ENCODE measurements at places on chromosomes 5 and 9.

- DNase-seq: no peak
These were observed 1623.4 kb downstream of the EFNA5 start for GRCh38 chr5:106047341-106047740.

DNA sequence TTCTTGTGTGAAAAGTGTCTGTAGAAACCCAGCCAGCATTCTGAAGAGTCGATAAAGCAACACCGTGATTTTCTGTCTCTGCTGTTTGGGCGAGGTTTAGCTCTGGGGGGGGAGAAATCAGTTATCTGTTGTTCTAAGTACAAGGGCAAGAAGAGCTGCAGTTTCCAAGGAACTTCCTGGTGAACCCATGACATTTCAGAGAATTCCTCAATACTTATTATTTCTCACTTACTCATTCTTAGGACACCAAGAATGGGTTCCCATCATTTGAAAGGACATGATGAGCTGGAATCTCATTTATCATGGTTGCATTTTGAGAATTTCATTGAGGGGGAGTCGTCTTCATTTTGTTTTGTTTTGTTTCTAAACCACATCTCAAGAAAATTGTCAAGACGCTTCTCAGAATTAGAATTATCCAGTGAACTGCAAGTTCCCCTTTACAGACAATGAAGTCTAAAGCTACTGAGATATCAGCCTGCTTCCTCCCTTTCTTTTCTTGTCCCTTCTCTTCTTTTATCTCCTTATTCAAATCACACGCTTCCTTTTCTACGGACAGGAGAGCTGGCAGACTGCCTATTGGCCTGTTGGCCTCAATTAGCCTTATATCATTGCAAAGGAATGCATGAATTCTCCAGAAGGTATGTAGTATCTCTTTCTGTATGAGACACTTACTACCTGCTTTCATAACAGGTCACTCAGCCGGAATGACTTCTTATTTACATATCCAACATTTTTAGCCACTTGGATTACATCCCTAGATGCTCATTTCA lies 53.7 kb downstream of the ZNF462 start:
- DNase-seq: no peak

- no peak for DNase-seq
These were observed 117.0 kb downstream of the PIK3R1 start for GRCh38 chr5:68332556-68332955.

- no peak for DNase-seq
These were observed 76.9 kb downstream of the TSSK1B start for GRCh38 chr5:113357696-113358476.

DNA sequence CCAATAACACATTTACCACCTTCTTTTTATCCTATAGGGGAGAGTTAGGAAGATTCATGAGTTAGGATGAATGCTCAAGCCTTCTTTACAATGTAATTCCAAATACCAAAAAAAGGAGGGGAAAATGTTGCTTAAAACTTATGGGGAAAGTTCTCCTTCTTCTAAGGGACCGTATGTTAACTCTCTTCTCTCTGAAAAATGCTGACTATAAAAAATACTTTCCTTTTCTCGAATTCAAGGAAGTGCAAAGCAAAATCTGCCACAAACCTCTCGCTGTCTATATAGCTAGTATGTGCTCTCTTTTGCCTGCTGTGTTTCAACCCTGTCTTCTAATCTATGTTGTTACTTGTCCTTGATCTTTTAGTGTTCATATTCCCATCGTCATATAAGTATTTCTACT lies 768.6 kb upstream of the C9orf72 start:
- DNase-seq: no peak

GRCh38 chr9:20744036-20744630 lies 60.1 kb downstream of the FOCAD start:
- no peak for DNase-seq

GRCh38 chr9:4739587-4740387 lies 1.2 kb downstream of the AK3 start:
- DNase-seq: peak; percentile 65

DNA sequence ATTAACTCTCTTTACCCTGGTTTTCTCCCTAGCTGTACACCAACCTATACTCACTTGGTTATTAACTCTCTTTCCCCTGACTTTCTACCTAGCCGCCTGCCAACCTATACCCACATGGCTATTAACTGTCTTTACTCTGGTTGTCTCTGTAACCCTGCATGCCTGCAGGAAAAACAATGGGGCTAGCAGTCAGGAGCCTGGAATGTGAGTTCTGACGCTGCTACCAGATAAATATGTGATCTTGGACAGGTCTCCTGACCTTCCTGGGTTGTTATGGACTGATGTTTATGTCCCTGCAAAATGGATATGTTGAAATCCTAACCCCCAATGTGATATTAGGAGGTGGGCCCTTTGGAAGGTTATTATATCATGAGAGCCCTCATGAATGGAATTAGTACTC lies 119.2 kb downstream of the SMARCA2 start:
- no peak for DNase-seq

DNA sequence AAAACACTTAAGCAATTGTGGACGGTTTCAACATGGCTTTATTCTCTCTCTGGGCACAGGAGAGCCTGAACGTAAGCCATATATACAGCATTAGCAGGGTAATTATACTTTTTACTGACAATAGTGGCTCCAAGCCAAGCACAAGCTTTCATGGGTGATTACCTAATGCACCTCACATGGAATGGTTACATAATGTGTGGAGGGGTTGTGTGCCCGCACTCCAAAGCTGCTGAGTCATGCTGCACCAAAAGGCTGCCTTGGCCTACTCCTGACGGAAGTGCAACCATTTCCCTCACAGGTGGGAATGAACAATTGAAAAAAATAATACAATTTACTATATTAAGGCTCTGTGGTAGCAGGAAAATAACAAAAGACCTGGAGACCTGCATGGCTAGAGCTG lies 86.5 kb upstream of the ATP10B start:
- peak; percentile 79 for DNase-seq

GRCh38 chr5:91194824-91195381 lies 188.2 kb downstream of the ARRDC3 start:
- no peak for DNase-seq

- DNase-seq: no peak
These were observed 424.1 kb upstream of the CD180 start for GRCh38 chr5:67620424-67621397.

GRCh38 chr5:158120760-158121159 lies 261.8 kb upstream of the CLINT1 start:
- no peak for DNase-seq

DNA sequence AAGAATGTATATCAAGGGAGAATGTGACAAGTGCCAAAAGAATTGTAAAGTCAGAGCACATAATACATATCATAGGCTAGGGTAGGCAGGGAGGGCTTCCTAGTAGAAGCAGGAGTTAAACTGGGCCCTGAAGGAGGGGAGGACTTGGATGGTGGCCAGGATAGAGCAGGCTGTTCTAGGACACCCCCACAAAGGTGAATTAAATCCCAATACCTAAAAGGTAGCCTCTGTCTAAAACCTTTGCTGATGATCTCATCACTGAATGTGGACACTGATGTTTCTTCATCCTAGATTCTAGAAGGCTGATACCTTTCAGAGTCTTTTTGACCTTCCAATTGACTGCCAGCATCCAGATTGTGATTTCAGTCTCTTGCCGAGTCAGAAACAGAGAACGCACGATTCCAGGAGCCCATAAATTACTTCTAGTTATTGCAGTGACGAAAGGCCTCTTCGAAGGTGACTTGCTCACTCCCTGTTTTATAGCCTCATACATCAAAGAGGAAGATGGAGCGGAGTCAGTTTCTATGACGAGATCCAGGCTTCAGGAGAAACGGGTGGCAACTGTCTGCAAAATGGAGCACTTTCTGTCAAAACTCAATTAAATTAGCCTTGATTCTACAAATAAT lies 43.2 kb downstream of the KIF4B start:
- DNase-seq: no peak

GRCh38 chr9:97880336-97880735 lies 27.3 kb downstream of the FOXE1 start:
- DNase-seq: no peak

- no peak for DNase-seq
These were observed 287.3 kb downstream of the EFNA5 start for GRCh38 chr5:107383414-107383813.

Measured in upper lobe of right lung (tissue), 1 donor.